ENCODE measurements at places on chromosomes 4 and X.

- DNase-seq = no peak
Measured at GRCh38 chr4:183304538-183304937, 15.5 kb downstream of the CLDN22 start.

DNA sequence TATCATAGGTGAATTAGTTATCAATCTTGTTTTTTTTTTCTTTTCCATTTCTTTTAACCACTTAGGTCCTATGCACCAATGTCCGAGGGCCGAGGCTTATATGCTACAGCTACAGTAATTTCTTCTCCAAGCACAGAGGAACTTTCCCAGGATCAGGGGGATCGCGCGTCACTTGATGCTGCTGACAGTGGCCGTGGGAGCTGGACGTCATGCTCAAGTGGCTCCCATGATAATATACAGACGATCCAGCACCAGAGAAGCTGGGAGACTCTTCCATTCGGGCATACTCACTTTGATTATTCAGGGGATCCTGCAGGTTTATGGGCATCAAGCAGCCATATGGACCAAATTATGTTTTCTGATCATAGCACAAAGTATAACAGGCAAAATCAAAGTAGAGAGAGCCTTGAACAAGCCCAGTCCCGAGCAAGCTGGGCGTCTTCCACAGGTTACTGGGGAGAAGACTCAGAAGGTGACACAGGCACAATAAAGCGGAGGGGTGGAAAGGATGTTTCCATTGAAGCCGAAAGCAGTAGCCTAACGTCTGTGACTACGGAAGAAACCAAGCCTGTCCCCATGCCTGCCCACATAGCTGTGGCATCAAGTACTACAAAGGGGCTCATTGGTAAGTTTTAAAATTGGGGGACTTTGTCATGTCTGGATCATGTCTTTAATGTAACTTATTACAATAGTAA, 250.7 kb downstream of the RAPGEF2 start:
- no peak for DNase-seq

DNA sequence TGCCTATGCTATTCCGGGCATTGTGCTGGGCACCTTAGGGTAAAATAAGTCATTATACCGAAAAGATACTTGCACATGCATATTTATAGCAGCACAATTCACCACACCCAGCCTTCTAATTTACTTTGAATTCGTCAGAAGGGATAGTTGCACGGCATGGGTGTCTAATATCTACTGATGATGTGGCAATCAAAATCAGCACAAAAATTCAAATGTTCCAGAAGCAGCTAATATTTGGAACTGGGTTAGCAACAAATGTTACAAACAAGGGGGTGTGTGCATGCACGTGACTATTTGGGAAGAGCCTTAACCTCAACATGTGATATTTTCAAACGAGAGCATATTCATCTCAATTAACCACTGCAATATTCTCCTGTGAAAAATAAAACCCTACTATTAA, 79.7 kb upstream of the PRSS48 start:
- DNase-seq = no peak

GRCh38 chr4:138300616-138301015, 58.5 kb upstream of the SLC7A11 start:
- no peak for DNase-seq

- DNase-seq = no peak
Measured at GRCh38 chr4:35972814-35973213, 271.5 kb downstream of the ARAP2 start.

DNA sequence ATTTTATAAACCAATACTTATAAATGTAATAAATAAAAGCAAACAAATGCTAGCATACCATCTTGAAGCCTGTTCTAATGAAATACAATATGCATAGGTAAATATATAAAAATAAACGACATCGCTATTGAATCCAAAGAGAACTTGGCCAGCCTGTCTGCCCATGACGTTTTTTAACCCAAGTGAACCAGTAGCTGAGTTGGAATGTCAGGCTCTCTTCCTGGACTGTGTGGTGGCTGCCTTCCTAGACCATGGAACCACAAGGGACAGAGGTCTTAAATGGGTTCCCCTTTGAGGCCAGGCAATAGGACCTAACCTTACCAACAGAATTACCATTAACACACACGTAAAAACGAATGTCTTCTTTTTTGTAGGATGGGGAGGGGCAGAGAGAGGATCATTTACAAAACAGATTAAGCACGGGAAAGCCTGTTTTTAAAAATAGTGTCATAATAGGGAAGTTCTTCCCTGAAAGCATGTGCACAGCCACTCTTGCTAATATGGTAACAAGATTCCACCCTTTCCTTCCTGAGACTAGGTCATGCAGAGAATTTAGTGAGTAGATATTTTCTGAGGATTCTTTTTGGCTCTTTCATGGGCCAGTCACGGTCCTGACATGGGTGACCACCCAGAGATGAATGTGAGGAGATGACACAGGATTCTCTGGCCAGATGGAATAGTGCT, 69.4 kb upstream of the ACSL1 start:
- no peak for DNase-seq

Data from NCI-H226 (cell line).